ENCODE measurements at places on chromosomes 2 and 18. TPM values are rescaled to one million over a fixed set of nuclear protein-coding genes. Genes with fewer than 3 reads are reported as not detected.

Gene MTCL1
- 0.13 TPM for total RNA-seq

Gene ANKRD39
- total RNA-seq = 14.2 TPM

Gene RAX
- total RNA-seq = not detected

Gene LBX2
- total RNA-seq = not detected
